ENCODE measurements at places on chromosomes 11 and 22.

- DNase-seq = no peak
Observed at GRCh38 chr11:36350137-36350513, 54.0 kb downstream of the PRR5L start.

- no peak for DNase-seq
Observed at GRCh38 chr11:126113515-126113957, 50.9 kb upstream of the CDON start.

GRCh38 chr11:83241291-83241946 lies 44.7 kb downstream of the CCDC90B start:
- no peak for DNase-seq

DNA sequence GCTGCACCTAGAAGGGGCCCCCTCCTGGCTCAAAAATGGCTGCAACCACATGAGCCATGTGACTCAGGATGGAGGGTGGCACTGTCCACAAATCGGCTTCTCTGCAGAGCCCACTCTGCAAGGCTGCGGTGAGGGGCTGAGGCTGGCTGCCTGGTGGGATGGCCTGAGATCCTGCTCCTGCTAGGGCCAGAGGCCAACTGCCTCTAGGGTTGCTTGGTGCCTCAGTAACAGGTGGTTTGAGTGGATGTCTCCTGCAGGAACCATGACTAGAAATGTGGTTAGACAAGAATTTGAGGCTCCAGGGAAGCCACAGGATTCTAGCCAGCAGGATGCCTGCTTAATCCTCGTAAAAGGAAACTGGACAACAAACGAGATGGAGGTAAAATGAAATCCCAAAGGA lies 17.1 kb downstream of the PATZ1 start:
- no peak for DNase-seq

DNA sequence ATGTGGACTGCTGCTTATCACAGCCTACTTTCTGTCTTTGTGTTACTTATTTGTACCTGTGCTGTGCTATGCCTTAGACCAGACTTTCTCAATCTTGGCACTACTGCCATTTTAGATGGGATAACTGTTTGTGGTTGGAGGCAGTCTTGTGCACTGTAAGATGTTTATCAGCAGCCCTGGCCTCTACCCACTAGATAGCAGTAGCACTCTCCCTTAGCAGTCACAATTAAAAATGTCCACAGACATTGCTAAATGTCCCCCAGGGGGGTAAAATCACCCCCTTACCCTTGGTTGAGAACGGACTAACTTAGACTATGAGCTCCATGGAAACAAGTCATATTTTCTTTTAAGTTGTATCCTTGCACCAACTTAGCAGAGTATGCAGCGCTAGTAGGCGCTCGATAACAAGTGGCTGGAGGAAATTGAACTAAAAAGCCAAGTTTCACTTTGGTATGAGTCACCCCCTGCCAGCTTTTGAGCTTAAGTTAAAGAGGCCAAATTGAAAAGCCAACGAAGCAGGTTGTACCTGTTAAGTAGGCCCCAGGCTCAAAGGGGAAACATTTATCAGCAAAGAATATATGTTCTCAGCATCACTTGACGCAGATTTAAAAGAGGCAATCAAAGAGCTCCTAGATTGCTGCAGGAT lies 304.8 kb upstream of the SORL1-AS1 start:
- no peak for DNase-seq

DNA sequence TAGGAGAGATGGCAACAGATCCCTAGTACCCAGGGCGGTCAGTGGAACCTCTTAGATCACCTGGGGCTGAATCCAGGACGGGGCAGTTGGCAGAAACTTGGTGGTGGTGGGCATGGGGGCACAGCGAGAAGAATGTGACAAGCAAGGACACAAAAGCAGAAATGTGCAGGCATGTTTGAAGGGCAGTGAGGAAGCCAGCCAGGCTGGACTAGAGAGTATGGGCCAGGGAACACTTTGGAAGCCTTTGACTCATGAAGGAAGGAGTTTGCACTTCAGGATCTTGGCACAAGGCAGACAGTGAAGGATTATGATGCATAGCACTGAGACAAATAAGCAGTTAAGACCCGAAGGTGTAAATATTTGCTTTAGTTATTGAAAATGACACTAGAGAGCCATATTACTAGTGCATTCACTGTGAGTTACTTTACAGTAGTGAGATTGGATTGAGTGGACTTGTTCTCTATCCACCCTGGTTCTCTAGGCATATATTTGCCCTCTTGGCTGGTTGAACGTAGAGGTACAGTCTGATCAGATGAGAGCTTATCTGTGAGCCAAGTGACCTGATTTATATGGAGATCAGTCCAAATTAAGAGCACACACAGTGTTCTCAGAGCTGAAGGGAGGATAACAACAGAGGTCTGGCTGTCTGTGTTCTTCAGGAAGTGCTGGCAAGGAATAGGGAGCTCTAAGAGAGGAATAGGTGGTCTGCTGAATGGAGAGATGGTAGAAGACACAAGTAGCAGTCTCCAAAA lies 210.4 kb downstream of the SNX19 start:
- no peak for DNase-seq

- DNase-seq = no peak
Observed at GRCh38 chr11:10973416-10973815, 115.6 kb upstream of the ZBED5 start.

DNA sequence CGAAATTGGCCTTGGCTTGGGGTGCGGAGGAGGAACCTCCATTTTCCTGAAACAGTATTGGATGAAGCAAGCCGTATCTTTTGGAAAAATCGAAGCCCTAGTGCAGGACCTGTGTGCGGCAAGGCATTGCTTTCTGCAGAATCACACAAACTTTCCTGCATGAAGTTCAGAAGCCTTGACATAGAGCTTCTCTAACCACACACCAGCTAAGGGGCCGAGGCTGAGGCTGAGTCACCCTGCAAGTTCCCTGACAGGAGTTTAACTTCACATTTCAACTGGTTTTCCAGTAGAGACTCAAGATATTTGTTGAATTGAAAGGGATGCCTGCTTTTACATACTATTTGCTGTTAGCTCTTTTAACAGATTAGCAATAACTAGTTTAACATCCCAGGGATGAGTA lies 67.8 kb downstream of the TCF20 start:
- no peak for DNase-seq

- no peak for DNase-seq
Observed at GRCh38 chr22:32644252-32645100, 157.0 kb upstream of the TIMP3 start.

- DNase-seq = no peak
Observed at GRCh38 chr22:30048681-30049080, 31.6 kb upstream of the HORMAD2 start.

GRCh38 chr11:2913776-2914175 lies 15.4 kb downstream of the PHLDA2 start:
- DNase-seq = no peak

- no peak for DNase-seq
Observed at GRCh38 chr22:19353363-19354131, 62.0 kb upstream of the CLTCL1 start.

DNA sequence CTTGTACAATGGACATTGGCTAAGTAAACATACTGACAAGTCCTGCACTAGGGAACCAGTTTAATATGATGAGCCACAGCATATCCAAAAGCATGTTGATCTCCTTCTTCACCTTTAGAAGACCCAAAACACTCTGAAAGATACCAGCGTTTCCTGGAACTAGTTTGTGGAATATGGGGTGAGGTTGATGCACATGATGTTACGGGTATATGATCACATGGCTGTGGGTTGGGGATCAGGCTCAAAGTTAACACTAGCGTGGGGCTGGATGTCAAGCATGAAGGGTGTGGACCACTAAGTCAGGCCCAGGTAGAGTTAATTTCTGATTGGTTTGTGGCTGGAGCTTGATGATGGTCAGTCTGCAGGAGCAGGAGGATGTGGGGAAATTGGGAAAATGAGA lies 9.0 kb downstream of the IGLL5 start:
- DNase-seq = no peak

GRCh38 chr11:64074239-64074638 lies 38.5 kb downstream of the FLRT1 start:
- DNase-seq = no peak

- DNase-seq = no peak
Observed at GRCh38 chr11:78834886-78835285, 260.2 kb upstream of the NARS2 start.

GRCh38 chr11:41926339-41926738 lies 466.9 kb upstream of the LRRC4C start:
- no peak for DNase-seq

DNA sequence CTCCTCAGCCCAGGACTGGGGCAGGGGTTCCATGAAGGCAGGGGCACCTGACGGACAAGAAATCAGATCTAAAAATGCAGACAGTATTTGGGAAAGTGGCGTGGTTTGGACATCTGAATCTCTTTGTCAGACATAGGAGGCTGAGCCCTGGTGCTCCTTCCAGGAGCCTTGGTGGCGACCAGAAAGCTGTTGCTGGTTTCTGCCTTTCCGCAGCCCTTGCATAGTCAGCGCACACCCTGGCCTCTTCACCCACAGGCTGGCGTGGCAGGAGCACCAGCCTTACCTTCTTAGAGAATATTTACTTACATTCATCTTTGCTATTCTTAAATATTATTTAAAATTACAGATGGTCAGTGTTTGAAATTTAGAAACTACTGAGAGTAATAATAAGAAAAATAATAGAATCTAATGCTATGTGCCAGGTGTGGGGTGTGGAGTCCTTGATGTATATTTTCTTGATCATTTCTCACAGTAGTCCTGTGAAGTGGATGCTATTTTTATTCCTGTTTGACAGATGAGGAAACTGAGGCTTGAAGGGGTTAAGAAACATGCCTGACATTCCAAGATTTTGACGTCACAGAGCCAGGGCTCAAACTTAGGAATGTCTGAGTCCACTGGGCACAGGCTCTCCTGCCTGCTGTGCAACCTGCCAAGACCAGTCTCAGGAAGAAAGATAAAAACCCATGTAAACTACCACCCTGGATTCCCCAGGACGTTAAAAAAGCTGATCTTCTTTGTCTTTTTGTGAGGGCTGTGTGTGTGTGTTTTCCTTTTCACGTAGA lies 51.6 kb downstream of the TBC1D22A start:
- DNase-seq = no peak

DNA sequence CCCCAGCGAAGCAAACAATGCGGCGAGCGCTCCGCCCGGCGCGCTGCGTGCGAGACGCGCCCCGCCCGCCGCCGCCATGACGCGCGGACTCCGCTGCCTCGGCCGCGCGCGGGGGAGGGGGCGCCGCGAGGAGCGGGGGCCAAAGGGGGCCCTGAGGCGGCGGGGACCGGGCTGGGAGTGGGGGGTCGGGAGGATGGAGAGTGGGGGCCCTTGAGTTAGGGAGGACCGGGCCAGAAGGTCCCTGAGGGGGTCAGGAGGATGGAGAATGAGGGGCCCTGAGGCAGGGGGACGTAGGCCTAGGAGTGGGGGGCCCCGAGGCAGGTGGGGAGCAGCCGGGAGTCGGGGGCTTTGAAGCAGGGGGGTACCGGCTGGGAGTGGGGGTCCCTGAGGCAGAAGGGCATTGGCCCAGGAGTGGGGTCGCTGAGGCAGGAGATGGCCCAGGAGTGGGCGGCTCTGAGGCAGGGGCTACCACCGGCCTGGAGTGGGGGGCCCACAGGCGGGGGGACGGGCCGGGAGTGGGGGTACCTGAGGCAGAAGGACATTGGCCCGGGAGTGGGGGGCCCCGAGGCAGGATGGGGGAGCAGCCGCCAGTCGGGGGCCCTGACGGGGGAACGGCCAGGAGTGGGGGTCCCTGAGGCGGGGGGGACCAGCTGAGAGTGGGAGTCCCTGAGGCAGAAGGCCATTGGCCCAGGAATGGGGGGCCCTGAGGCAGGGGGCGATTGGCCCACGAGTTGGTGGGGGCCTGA lies at the start of gene BRD1:
BRD1 (minus strand) TSS at position 21 of the 746 bp plus-strand sequence. CDS start 3,556 bp downstream, outside the sequence.
- peak; percentile 67 for DNase-seq

GRCh38 chr22:40053460-40053859 lies 58.7 kb downstream of the FAM83F start:
- no peak for DNase-seq

GRCh38 chr11:132621976-132622580 lies 910.2 kb downstream of the OPCML start:
- DNase-seq = no peak

GRCh38 chr11:118406599-118407166 lies 5.3 kb downstream of the ATP5MG start:
- DNase-seq = peak; percentile 33

GRCh38 chr11:122632181-122632824 lies 23.2 kb upstream of the UBASH3B start:
- DNase-seq = no peak

- DNase-seq = no peak
Observed at GRCh38 chr11:79249295-79249993, 191.4 kb downstream of the TENM4 start.

DNA sequence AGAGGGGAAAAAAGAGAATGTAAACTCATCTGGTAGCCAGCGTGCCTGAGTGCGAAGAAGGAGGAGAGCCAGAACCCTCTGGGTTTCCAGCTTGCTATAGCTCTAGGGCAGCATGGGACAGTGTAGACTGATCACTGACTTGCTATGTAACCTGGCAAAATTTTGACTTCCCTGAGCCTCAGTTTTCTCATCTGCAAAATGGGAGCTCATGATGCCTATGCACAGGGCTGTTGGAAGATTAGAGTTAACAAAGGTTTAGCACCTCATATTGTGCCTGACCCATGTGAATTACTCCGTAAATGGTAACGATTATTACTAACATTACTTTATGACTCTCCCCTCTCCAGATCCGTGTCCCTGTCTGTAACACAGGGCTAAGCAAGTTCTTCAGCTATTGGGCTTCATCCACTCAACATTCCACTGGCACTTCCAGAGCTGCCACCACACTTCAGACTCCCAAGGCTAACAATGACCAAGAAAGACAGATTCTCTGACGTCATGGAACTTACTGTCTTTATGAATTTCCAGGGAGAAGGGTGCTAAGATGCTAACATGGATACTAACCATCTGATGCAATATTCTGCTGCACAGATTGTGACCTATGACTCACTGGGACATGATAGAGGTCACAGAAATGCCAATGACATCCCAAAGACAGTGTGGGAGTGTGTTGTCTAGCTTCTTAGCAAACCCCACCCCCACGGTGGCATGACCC lies 195.2 kb downstream of the TRIM29 start:
- no peak for DNase-seq

DNA sequence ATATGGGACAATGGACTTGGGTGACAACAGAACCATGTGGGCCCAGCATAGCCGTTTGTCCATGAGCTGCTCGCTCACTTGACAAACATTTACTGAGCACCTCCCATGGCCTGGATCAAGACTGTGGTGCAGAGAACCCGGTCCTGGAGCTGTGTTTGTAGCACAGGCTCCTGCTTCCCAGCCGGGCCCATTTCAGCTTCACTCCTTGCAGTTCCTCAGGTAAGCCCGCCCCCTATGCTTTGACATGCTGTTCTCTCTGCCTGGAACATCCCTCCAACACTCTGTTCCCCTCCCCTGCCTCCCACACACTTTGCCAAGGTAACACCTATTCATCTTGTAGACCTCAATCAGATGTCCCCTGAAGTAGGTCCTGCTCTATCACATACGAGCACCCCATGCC lies 19.3 kb upstream of the IGSF22 start:
- DNase-seq = no peak

Data from NCI-H1930 (cell line).